Immature natural killer cell (primary cell): ENCODE measurements at places on chromosomes 4 and X.

DNA sequence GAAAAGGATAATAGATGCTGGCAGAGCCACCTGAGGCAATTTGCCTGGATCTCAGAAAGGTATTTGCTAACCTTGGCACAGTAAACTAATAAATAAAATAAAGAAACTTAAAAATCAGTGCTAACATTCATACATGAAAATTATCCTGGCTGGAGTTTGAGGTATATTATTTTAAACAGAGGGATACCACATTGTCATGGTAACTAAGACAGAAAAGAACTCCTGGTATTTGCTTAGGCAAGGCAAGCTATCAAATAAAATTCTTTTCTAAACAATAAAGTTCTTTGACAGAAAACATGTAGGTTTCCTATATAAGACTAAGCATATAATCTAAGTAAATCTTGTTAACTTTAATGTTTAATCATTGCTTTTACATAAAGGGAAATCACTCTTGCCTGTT is 218.8 kb downstream of the MAGEB17 start:
- no peak overlapping the region for H3K4me3 ChIP-seq
- no peak overlapping the region for H3K27ac ChIP-seq
- no peaks in the 10 kb centered on the region for H3K4me1 ChIP-seq
- no peak for DNase-seq
- H3K36me3 ChIP-seq, result no peaks in the 10 kb centered on the region

DNA sequence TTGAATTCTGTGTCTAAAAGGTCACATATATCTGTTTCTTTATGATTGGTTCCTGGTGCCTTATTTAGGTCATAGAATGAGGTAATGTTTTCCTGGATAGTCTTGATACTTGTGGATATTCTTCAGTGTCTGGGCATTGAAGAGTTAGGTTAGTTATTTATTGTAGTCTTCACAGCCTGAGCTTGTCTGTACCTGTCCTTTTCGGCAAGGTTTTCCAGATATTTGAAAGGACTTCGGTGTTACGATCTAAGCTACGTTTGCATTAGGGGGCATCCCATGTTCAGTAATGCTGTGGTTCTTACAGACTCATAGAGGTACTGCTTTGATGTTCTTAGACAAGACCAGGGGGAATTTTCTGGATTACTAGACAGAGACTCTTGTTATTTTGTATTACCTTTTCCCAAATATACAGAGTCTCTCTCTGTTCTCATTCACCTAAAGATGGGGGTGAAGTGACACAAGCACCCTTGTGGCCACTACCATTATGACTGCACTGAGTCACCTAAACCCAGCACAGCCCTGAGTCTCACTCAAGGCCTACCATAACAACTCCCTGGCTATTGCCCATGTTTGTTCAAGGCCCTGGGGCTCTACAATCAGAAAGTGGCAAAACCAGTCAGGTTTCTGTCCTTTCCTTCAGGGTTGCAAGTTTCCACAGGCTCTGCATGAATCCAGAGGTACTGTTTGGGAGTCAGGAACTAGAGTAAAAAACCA is 30.1 kb upstream of the CYSLTR1 start:
- H3K4me1 ChIP-seq, result no peaks in the 10 kb centered on the region
- peaks cover 2% of the 10 kb centered on the region for H3K27me3 ChIP-seq
- no peak overlapping the region for H3K4me3 ChIP-seq
- DNase-seq, result no peak
- H3K27ac ChIP-seq, result no peak overlapping the region

DNA sequence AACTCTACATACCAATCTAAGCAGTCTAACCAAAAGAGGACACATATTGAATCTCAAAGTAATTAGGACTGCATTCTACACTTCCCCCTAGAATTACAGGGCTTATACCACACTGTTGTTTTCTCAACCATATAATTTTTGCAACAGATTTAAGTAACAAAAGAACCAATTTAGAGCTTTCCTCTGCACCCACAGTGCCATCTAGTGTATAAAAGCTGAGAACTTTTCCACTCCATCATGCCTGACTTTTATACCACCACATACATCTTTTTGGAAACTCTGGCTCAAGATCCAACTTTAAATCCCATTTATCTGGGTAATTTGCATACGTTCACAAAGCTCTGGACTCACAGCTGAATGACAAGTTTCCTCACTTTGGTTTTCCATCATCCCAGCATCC is 99.5 kb downstream of the EFHC2 start:
- H3K4me3 ChIP-seq, result no peak overlapping the region
- H3K4me1 ChIP-seq, result peaks cover 27% of the 10 kb centered on the region
- no peak overlapping the region for H3K27ac ChIP-seq
- peak; percentile 42 for DNase-seq

- H3K4me3 ChIP-seq, result no peak overlapping the region
- H3K4me1 ChIP-seq, result peaks cover 5% of the 10 kb centered on the region
- no peaks in the 10 kb centered on the region for H3K36me3 ChIP-seq
Observed at GRCh38 chr4:95232358-95233156, 316.2 kb downstream of the UNC5C start.

DNA sequence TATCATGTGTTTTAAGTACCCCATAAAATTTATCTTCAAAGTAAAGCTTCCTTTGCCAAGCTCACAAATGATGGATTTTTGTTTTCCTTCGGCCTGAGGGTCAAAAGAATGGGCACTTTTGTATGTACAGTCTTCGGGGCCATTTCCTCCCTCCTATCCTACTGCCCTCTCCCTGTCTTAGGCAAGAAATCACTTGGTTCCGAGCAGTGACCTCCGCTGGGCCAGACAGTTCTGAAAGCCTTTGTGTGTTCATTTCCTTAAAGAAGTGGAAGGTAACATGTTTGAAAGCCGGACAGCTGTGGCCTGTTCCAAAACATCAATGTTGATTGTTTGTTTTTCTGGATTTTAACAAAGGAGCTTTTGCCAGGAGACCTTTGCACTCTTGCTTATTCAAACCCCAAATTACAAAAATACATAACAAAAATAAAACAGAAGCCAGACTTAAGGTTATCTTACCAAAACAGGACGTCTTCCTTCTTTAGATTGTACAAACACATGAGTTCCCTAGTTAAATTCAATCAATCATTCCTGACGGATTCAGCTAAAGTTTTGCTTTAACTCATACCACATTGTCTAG is 110.6 kb upstream of the LIMCH1 start:
- H3K36me3 ChIP-seq, result no peaks in the 10 kb centered on the region
- DNase-seq, result no peak
- H3K4me3 ChIP-seq, result no peak overlapping the region
- H3K27me3 ChIP-seq, result peaks cover 2% of the 10 kb centered on the region

DNA sequence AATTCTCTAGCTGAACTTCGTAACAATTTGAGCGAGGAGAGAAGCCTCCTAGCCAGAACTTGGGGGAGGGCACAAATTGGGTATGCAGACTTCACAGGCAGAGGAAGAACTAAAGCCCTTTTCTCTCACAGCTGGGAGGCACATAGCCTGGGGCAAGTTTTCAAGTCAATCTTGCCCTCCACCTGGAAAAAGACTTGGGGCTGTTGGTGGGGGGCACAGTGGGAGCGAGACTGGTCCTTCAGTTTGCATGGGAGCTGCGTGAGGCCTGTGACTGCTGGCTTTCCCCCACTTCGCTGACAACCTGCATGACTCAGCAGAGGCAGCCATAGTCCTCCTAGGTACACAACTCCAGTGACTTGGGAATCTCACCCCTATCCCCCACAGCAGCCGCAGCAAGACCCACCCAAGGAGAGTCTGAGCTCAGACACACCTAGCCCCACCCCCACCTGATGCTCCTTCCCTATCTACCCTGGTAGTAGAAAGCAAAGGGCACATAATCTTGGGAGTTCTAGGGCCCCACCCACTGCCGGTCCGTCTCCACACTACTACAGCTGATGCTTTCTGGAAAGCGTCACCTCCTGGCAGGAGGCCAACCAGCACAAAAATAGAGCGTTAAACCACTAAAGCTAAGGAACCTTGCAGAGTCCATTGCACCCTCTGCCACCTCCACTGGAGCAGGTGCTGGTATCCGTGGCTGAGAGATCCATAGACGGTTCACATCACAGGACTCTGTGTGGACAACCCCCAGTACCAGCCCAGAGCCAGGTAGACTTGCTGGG is 160.8 kb downstream of the CBLL2 start:
- no peak overlapping the region for H3K4me3 ChIP-seq
- no peak for DNase-seq
- no peaks in the 10 kb centered on the region for H3K4me1 ChIP-seq
- H3K36me3 ChIP-seq, result no peaks in the 10 kb centered on the region
- no peak overlapping the region for H3K27ac ChIP-seq

GRCh38 chrX:153561337-153561736 is 37.6 kb downstream of the CCNQ start:
- no peak overlapping the region for H3K27ac ChIP-seq
- no peak for DNase-seq
- no peaks in the 10 kb centered on the region for H3K4me1 ChIP-seq
- H3K27me3 ChIP-seq, result peaks cover 2% of the 10 kb centered on the region
- H3K4me3 ChIP-seq, result no peak overlapping the region

DNA sequence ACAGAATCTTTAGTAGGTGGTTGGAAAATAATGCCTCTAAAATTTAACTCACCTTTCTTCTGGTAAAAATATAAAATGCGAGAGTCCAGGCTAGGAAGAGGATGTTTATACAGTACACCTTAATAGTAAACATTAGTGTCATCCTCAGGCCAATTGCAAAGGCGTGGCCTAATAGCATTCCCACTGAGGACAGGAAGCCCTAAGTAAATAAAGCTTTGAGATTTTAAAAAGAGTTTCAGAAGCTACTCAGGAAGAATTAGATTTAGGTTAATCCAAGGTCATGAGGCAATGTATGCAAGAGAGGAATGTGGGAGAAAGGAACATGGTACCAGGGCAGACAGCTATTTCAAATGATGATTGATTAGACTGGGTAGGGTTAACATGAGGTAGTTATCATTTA is 49.5 kb downstream of the RPGR start:
- H3K4me1 ChIP-seq, result no peaks in the 10 kb centered on the region
- no peak overlapping the region for H3K27ac ChIP-seq
- DNase-seq, result no peak
- no peak overlapping the region for H3K4me3 ChIP-seq
- H3K27me3 ChIP-seq, result peaks cover 4% of the 10 kb centered on the region
- peaks cover 5% of the 10 kb centered on the region for H3K36me3 ChIP-seq

GRCh38 chrX:2609431-2610238 is 81.5 kb upstream of the CD99 start:
- H3K27me3 ChIP-seq, result peaks cover 7% of the 10 kb centered on the region
- peak overlapping the region; percentile 64 for H3K27ac ChIP-seq
- H3K36me3 ChIP-seq, result peaks cover 16% of the 10 kb centered on the region
- peak overlapping the region; percentile 78 for H3K4me3 ChIP-seq
- DNase-seq, result no peak

- H3K27ac ChIP-seq, result no peak overlapping the region
- H3K4me1 ChIP-seq, result no peaks in the 10 kb centered on the region
- H3K36me3 ChIP-seq, result no peaks in the 10 kb centered on the region
- H3K4me3 ChIP-seq, result no peak overlapping the region
- no peak for DNase-seq
Observed at GRCh38 chr4:166043801-166044200, 170.8 kb downstream of the TLL1 start.

DNA sequence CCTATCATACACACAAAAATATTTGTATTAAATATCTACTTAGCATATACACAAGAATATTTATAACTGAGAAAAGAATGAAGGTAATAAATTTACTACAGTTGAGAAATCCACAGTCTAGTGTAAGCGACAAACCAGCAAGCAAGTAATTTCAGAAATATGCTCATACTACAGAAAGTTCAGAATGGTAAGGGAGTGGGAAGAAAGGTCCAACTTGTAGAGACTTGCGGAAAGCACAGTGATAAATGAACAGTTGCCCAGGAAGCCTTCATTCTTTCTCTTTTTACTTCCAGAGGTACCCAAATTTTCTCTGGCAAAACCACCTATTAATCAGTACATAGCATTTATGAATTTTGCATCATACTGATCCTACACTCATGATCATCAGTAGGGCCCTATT is 438.1 kb upstream of the PCDH10 start:
- no peak for DNase-seq
- H3K4me3 ChIP-seq, result no peak overlapping the region
- no peaks in the 10 kb centered on the region for H3K36me3 ChIP-seq
- no peaks in the 10 kb centered on the region for H3K4me1 ChIP-seq
- no peak overlapping the region for H3K27ac ChIP-seq

GRCh38 chrX:53188763-53189162 is 36.2 kb downstream of the KDM5C start:
- H3K36me3 ChIP-seq, result no peaks in the 10 kb centered on the region
- H3K4me1 ChIP-seq, result peaks cover 6% of the 10 kb centered on the region
- no peak for DNase-seq
- H3K27ac ChIP-seq, result no peak overlapping the region
- no peaks in the 10 kb centered on the region for H3K27me3 ChIP-seq
- no peak overlapping the region for H3K4me3 ChIP-seq

GRCh38 chr4:74335341-74336021 is 27.2 kb downstream of the EPGN start:
- H3K4me3 ChIP-seq, result no peak overlapping the region
- H3K4me1 ChIP-seq, result no peaks in the 10 kb centered on the region
- DNase-seq, result no peak

- H3K27ac ChIP-seq, result no peak overlapping the region
- H3K36me3 ChIP-seq, result no peaks in the 10 kb centered on the region
- DNase-seq, result no peak
- H3K4me3 ChIP-seq, result no peak overlapping the region
- no peaks in the 10 kb centered on the region for H3K27me3 ChIP-seq
Observed at GRCh38 chr4:57475424-57475823, 365.2 kb upstream of the IGFBP7 start.
